Stimulated activated CD4-positive, alpha-beta T cell treated with anti-CD3 and anti-CD28 coated beads, Interleukin-2, amount 100 ng/mL, for 24 hours (primary cell): ENCODE measurements at places on chromosomes 12 and 14.

DNA sequence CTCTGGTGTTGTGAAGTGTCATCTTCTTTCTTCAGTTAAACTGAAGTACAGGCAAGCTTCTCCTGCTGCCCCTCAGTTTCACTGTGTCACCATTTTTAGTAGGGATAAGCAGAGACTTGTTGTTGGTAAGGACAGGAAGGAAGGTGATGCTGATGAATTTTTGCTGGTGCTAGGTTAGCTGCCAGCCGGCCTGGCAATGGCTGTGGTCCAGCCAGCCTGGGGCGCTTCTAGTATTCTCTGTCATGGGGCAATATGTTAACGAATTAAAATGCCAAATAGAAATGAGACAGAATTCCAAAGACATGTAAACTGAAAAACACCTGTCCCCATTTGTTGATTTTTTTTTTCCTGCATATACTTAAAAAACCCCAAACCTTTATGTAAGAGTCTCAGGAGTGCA is 602.9 kb downstream of the DIO2 start:
- DNase-seq, result no peak

GRCh38 chr12:16763901-16764300 is 157.9 kb upstream of the LMO3 start:
- no peak for DNase-seq

GRCh38 chr12:108633534-108634248 is at the start of gene SELPLG:
Gene SELPLG, minus strand, starts transcription at chr12:108633894. Its CDS starts 9,587 bp downstream, at chr12:108624307.
- DNase-seq, result peak; percentile 80

- DNase-seq, result no peak
These were observed 81.0 kb upstream of the SCAF11 start for GRCh38 chr12:46071335-46071734.

DNA sequence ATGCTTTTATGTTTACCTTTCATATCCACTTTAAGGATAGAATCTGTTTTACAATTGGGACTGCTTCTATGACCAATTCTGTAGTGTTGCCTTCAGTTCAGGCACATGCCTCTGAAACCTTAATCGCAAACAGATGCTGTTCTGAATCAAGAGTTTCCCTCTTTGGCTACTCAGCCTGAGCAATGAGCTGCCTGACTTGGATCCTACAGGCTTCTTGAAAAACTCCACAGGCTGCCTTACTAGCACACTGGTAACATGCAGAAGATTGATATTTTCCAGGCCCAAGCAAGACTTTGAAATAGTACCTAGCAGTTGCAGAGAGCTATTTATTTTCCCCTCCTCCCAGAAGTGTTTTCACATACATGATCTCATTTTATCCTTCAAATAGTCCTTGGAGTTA is 34.8 kb upstream of the PMCH start:
- no peak for DNase-seq

DNA sequence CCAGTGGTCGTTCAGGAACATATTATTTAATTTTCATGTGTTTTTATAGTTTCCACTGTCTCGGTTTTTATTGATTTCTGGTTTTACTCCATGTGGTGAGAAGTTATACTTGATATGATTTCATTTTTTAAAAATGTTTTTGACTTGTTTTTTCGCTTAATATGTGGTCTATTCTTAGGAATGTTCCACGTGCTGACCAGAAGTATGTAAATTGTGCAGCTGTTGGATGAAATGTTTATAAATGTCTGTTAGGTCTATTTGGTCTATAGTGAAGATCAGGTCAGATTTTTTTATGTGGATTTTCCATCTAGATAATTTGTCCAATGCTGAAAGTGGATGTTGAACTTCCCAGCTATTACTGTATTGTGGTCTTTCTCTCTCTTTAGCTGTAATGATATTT is 433.8 kb upstream of the MIS18BP1 start:
- no peak for DNase-seq
